ENCODE measurements at places on chromosomes 3 and 15.

- no peak for DNase-seq
Measured at GRCh38 chr15:24955531-24955921, 739 bp downstream of the SNRPN start.

- DNase-seq, result no peak
Measured at GRCh38 chr3:102104033-102104432, 254.7 kb downstream of the NFKBIZ start.

DNA sequence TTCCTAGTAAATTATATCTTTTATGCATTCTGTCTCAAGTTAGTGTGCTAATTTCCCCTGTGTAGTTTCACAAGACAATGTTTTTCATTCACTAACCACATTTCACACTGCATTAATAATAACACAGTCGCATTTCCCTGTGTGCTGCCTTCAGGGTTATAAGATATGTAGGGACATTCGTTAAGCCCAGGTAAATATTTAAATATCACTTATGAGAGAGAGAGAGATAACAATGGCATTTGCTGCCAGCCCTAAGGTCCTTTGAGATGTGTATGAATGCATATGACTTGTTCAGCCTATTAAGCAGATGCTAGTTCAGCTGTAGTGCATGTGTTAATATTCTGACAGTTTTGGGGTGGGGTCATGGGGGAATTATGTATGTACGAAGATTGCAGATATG lies 876.7 kb downstream of the NAALADL2 start:
- no peak for DNase-seq

DNA sequence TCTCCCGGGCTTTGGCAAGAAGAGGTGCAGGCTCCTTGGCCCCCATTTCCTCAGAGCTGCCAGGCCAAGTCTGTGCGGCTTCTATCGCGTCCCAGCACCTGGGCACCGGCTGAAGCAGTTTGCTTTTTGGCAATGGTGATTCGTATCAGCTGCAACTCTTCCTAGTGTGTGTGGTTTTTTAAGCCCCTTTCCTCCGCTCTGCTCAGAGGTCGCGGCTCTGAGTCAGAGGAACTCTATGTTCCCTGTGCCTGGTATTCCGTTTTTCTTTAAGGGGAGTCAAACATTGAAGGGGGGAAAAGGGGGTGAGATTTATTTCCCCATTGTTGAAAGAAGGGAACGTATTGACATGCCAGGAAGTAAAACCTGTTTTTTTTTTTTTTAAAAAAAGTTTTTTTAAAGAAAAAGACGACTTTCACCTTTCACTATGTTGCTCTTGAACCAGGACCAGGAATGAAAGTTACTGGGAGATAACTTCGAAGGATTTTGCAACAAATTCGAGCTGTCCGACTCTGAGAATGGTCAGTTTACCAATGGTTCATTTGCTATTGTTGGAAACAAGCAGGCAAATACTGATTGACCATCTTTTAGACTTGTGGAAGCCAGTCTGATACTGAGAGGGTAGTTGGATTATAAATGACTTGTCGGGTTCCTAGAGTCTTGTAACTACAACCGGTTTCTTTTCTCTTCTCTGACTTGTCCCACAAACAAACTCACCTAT lies 1.1 kb downstream of the ARMC8 start:
- no peak for DNase-seq

DNA sequence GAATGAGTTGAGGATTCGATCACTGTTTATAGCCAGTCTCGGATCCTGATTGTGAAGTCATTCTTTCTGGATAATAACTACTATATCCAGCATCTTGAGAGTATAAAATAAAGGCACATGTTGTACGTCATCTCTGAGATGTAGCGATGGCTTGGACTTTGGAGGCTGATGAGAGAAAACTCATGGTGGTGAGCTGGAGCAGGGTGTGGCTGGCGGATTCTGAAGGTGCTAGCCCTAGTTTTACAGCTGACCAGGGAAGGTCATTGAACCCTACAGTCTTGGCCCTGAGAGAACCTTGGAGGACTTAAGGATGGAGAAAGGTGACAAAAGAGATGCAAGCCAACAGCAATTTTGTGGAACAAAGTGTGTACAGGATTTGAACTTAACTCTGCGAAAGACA lies 153.8 kb downstream of the IGF1R start:
- no peak for DNase-seq

GRCh38 chr15:101611007-101611406 lies 41.2 kb downstream of the TM2D3 start:
- DNase-seq, result no peak

DNA sequence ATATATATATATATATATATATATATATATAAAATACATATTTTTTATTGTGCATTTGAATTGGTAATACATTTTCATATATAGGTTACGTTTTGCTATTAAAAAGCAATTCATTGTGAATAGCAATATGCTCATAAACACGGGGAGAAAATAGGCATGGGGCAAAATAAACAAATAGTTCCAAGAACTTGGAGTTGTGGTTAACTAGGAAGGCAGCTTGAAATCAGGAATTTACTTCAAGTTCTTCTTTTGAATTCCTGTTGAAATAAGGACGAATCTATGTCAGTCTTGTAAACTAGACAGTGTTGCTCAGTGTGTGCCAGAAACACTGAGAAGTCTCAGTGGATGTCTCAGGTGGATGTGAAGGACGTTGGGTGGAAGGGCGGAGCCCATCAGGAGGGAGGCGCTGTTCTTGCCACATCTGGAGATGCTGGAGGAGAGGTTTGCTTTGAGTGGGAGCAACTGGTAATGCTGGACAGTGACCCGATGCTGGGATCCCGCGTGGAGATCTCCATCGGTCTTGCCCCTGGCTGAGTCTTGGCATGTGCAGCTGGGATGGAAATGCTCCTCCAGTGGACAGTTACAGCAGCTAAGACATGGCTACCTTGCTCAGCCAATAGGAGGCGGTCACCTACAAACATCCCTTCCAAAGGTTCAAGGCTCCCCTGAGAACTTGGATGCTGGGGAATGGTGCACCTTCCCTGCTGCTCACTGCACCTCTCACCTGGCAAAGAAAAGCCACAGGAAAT lies 2.5 kb downstream of the IL16 start:
- DNase-seq, result no peak

GRCh38 chr3:69888943-69889315 lies 110.6 kb upstream of the SAMMSON start:
- no peak for DNase-seq

- DNase-seq, result no peak
Measured at GRCh38 chr3:114608293-114608692, 314.5 kb downstream of the TIGIT start.

DNA sequence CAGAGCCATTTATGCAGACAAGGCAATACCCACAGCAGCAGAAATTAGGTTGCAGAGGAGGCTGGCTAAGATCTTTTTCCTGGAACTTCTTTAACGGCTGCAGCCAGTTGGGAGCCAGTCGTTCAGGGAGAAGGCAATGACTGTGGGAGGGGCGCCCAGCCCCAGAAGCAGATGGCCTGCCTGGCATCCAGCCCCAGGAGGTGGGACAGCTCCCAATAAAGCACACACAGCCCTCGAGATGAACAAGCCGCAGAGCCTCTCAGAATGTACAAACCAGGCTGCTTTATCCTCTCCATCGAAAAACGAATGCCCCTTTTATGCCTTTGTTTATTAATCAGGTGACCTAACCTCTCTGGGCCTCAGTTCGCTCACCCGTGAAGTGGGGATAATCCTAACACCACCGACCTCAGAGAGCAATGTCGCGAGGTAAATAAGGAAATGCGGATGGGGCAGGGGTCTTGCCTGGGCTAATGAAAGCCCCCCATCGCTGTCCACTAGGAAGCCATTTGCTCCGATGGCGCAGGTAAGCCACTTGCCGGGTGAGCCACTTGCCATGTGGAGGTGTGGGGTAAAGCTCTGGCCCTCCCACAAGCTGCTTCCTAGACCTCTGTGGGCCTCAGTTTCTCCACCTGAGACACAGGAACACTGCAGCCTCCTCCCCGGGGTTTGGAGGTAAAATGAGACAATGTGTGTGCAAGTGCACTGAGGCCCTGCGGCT lies 35.8 kb downstream of the MGLL start:
- no peak for DNase-seq
